ENCODE measurements at places on chromosomes 1 and 21. TPM values are rescaled to one million over a fixed set of nuclear protein-coding genes. Genes with fewer than 3 reads are reported as not detected.

GRCh38 chr1:7770669-7770996 is 463 bp upstream of the VAMP3 start:
- DNase-seq: no peak

GRCh38 chr1:233459968-233460367 is 132.4 kb downstream of the MAP3K21 start:
- no peak for DNase-seq

DNA sequence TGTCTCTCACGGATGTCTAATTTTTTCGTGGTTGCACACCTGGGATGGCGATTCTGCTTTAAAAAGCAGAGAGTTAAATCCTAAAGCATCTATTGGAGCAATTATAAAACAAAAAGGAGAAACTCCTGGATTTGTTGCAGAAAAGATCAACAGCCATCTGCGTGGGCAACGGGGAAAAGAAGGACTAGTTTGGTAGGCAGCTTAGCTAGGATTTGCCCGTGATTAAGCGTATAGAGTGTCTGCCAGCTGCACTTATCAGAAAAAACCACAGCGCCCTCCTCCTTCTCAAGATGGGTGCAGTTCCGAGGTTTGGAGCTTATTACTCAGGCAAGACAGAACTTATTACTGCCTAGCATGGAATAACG is 526 bp upstream of the SLC25A24 start:
- peak; percentile 44 for DNase-seq

GRCh38 chr21:41864311-41865001 is 14.7 kb downstream of the PRDM15 start:
- no peak for DNase-seq

The CD48 gene
- 202 TPM for polyA plus RNA-seq
